Stimulated activated CD8-positive, alpha-beta memory T cell treated with anti-CD3 and anti-CD28 coated beads, Interleukin-7, amount 100 ng/mL, for 1 hour (primary cell): ENCODE measurements at places on chromosomes 4 and X.

- DNase-seq = no peak
These were observed 1830.0 kb upstream of the IGFBP7 start for GRCh38 chr4:58940167-58940566.

DNA sequence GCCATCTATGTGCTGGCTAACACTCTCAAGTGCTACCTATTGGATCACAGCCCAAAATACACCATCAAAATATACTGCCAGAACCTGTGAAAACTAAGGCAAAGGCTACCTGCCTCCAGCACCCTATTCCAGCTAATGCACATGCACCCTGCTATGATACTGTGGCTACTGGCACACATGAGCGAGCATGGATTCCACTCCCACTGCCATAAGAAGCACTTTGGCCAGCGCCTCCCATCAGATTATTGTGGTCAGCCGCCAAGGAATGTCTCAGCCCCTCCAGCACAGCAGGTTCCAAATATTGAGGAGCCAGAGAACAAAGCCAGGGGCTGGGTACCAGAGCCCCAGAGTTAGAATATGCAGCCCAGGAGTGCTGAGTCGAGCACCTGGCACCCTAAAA is 32.5 kb upstream of the TMPRSS11F start:
- DNase-seq = no peak

- no peak for DNase-seq
These were observed 16.6 kb downstream of the DKC1 start for GRCh38 chrX:154779261-154779660.

DNA sequence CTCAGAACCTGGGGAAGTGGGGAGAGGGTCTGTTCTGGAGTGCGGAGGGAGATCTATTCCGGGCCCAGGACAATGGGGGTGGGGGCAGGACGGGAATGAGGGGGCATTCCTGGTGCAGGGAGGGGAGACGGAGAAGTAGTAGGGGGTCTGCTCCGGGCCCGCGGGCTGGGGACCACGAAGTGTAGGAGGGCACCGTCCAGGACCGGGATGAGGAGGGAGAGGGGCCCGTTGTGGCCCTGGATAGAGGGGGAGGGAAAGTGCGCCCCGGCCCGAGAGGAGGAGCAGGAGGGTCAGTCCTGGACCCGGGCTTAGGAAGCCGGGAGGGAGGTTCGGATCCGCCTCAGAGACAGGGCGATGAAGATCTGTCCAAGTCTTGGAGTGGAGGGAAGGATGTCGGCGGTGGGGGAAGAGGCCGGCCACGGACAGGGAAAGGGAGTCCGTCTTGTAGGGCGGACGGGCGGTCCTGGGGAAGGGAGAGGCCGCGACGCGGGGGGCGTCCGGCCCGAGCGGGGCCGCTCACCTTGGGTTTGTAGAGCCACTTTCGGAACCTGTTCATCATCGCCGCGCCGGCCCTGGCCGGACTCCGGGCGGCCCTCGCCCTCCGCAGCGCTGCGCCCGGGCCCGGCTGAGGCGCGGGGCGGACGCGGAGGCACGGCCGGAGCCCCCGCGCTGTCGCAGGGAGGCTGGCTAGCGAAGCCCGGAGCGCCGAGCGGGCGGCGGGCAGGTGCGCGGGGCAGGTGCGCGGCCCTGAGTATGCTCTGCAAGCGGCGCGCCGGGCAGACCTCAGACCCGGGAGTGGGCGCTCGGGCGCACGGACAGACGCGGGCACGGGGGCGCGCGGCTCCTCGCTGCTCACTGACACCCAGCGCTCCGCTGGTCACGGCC is at the start of gene ZFYVE28:
ZFYVE28 (minus strand) TSS at position 881 of the 885 bp plus-strand sequence; CDS start at position 559, 322 bp downstream.
- no peak for DNase-seq

DNA sequence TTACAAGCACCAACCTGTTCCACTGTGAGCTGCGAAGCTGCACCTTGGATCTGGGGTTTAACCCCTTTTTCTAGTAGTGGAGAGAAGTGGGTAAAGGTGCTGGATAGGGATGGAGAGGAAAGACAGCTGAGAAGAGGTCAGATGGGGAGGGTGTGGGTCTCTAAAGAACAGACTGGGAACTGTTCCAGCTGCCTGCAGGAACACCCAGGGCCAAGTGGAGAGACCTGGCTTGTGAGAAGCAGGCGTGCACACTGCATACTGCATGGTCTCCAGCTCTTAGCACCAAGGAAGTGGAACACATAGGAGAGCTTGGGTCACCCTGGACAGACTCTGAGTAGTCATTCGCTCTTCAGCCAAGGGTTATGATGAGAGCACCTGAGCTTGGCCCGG is 16.1 kb downstream of the BCOR start:
- DNase-seq = no peak

DNA sequence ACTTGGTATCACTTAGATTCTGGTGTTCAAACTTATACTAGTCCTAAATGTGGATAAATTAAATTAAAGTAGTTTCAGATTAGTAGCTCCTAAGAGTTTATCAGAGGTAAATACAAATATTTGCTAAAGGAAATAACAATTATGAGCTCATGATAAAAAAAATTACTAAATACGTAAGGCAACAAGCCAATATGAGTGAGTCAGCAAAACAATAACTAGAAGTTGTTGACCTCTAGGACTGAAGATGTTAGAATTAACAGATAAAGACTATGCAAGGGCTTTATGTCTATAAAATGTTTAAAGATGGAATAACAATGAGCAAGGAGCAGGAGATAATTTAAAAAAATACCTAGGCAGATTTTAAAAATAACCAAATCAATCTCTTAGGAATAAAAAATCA is 195.8 kb downstream of the CLCN4 start:
- DNase-seq = no peak

DNA sequence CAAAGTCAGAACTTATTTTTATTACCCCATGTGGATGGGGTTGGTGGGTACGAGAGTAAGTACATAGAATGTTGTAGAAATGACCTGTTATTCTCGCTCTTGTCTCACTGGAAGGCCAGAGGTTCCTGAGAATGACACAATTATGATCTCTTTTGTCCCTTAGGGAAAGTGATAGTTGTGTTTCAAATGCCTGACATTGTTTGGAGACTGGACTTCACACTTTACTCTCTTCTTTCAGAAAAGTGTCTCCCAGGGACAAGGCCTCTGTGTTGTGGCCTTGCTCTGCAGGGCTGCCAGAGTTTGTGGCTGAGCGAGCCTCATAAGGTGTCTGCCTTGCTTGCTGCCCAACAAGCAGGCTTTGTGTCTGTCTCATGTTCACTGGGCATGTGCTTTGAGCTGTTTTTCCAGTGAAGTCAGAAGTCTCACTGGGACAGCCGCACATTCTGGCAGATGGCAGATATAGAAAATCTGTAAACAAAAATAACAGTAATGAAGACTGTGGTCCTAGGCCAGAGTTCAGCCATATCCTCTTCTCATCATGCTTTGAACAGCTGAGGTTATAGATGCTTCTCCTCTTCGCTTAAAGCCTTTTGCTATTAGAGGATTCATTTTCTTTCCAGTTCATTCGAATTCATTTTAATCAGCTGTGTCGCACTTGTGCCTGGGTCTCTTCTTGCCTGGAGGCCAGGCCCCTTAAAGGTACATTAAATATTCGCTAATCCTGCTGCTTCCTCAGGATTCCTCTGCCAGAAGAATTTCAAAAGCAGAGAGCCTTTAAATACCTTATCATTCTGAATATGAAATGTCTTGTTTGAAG is 14.4 kb downstream of the PPEF1 start:
- no peak for DNase-seq

DNA sequence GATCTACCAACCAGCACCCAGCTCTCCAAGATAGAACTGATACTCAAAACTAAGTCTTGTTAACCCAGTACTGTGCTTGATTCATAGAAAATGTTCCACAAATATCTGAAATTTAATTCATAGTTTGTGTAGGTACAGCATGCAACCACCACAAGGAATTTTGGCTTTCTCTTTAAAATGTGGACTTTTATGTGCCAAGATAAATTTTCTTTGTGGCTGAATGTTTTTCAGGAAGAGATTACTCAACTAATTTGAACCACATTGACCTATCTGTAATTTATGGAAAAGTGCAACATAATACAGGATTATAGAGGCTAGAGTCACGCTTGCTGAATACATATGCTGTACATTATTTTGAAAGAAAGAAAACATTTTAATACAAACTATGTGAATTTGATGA is 730.8 kb downstream of the IL1RAPL1 start:
- no peak for DNase-seq

DNA sequence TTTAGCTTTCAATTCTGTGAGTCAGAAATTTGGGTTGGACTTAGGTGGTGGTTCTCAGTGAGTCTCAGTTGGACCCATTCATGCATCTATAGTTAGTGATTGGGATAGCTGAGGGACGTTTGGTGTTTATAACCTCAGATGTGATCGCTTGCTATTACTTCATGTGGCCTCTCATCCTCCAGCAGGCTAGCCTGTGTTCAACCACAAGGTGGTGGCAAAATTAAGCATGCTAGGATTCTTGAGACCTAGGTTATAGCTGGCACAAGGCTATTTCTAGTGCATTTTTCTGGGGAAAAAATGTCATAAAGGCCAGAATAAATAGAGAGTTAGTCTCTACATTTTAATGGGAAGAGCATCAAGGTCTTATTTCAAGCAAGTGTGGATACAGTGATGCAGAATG is 10.9 kb upstream of the GRPR start:
- DNase-seq = no peak
